Activated effector memory CD4-positive, alpha-beta T cell treated with Interleukin-2 at 50 U/mL for 16 hours (primary cell): ENCODE measurements at places on chromosomes 12 and 14.

- no peak for DNase-seq
These were observed 20.6 kb downstream of the LTBP2 start for GRCh38 chr14:74591394-74591793.

DNA sequence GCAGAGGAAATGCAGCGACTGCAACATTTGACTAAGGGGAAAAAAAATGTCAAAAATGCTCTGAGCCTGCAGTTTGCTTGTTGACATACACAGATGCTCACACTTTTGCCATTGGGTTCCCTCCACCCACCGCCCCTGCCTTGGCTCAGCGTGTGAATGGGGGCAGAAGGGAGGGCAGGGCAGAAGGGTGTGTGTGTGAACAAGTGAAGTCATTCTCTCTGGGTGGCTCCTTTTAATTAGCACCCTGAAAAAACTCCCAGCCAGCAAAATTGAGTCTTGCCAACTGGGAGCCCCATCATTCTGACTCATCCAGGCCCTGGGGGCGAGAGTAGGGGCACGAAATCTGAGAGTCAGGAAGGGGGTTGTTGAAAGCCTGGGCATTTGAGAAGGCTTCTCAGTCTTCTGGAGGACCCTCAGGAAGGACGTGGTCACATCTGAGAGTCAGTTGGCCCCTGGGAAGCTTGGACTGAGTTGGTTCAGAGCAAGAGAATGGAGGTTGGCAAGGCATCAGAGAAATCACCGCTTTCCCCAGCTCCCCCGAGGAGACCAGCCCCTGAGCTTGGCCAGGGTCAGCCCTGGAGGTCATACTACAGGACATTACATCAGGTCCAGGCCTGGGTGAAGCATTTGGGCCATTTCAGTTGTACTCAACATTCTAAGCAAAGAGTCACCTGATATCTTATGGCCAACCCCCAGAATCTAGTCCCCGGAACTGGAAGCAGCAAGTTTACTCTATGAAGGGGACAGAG, 22.7 kb upstream of the KRT78 start:
- DNase-seq, result no peak

GRCh38 chr12:94271351-94271750, 123.0 kb downstream of the PLXNC1 start:
- no peak for DNase-seq

- DNase-seq, result no peak
These were observed 10.7 kb downstream of the KLHL28 start for GRCh38 chr14:44951051-44951450.
